ENCODE measurements at places on chromosomes 3 and 15. TPM values are rescaled to one million over a fixed set of nuclear protein-coding genes. Genes with fewer than 3 reads are reported as not detected.
A peak's percentile ranks its signal among the peaks of the same experiment; 100 is the strongest.

CHRM5 gene
- total RNA-seq = not detected

DNA sequence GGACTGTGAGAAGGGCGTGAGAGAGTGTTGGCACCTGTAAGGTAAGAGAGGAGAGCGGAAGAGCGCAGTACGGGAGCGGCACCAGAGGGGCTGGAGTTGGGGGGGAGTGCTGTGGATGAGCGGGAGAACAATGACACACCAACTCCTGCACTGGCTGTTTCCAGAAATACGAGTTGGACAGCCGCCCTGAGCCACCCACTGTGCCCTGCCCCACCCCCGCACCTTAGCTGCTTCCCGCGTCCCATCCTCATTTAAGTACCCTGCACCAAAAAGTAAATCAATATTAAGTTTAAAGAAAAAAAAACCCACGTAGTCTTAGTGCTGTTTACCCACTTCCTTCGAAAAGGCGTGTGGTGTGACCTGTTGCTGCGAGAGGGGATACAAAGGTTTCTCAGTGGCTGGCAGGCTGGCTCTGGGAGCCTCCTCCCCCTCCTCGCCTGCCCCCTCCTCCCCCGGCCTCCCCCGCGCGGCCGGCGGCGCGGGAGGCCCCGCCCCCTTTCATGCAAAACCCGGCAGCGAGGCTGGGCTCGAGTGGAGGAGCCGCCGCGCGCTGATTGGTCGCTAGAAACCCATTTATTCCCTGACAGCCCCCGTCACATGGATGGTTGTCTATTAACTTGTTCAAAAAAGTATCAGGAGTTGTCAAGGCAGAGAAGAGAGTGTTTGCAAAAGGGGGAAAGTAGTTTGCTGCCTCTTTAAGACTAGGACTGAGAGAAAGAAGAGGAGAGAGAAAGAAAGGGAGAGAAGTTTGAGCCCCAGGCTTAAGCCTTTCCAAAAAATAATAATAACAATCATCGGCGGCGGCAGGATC is at the start of gene SOX2:
Gene SOX2, plus strand, starts transcription at position 601 of the 811 bp plus-strand sequence. CDS start 436 bp downstream, outside the sequence.
- H3K27ac ChIP-seq = peak within 1 kb of the TSS; percentile 27
- H3K4me3 ChIP-seq = peak within 1 kb of the TSS; percentile 68
- H3K4me1 ChIP-seq = peaks cover 15% of the 10 kb centered on the region
- peak; percentile 84 for DNase-seq
- H3K27me3 ChIP-seq = peaks cover 47% of the 10 kb centered on the region

- no peak for DNase-seq
- H3K27ac ChIP-seq = no peak overlapping the region
- no peak overlapping the region for H3K4me3 ChIP-seq
- no peaks in the 10 kb centered on the region for H3K27me3 ChIP-seq
- no peaks in the 10 kb centered on the region for H3K36me3 ChIP-seq
- no peaks in the 10 kb centered on the region for H3K4me1 ChIP-seq
These were observed 5.1 kb downstream of the RASA2 start for GRCh38 chr3:141491929-141492328.

DNA sequence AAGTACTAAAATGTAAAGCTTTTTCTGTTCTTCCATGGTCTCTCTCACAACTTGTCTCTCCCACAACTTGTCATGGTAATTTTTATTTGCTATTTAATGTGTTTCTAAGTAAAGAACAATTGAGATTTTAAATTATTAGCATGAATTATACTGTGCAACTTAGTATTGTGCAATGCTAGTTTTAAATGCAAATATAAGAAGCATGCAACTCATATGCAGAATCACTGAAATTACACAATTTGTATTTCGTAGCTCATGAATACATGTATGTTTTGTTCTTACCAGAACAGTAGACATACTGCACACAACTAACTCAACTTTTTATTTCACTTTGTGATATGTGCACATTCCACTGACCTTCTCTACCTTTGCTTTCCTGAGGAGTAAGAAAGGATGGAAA is 96.5 kb downstream of the SQOR start:
- H3K27me3 ChIP-seq = no peaks in the 10 kb centered on the region
- H3K4me1 ChIP-seq = no peaks in the 10 kb centered on the region
- H3K36me3 ChIP-seq = no peaks in the 10 kb centered on the region
- DNase-seq = no peak

- DNase-seq = peak; percentile 89
- H3K27ac ChIP-seq = peak overlapping the region; percentile 91
- no peaks in the 10 kb centered on the region for H3K27me3 ChIP-seq
- no peaks in the 10 kb centered on the region for H3K36me3 ChIP-seq
These were observed 17.6 kb upstream of the ACTL6A start for GRCh38 chr3:179544981-179545645.

C15orf61 gene
- 4.7 TPM for total RNA-seq

RTP3 gene
- total RNA-seq = not detected
